ENCODE measurements at places on chromosomes 6 and 20. TPM values are rescaled to one million over a fixed set of nuclear protein-coding genes. Genes with fewer than 3 reads are reported as not detected.

DNA sequence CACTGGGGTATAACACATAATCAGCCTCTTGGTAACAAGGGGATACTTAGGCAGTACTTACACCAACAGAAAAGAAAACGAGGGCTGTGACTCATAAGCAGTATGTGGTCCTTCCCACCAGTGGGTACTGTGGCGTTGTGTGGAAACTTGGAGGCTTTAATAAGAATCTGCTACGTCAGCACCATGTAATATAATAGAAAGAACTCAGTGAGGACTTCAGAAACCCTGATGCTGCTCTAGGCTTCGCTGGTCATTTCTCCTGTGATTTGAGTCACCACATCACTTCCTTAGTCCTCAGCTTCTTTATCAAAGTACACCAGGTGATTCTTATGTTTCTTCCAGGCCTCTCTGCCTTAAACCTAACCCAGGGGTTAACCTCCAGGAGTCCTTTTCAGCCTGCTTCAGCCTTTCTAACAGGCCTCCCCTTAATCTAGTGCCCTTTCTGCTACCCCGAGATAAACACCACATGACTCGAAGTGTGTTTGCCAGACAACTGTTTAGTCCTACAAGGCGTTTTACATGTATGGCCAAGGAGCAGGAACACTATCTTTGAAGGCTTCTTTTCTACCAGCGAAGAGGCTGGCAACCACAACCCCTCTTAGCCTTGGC lies 68.5 kb downstream of the FYN start:
- no peak for DNase-seq

- no peak for DNase-seq
Measured at GRCh38 chr20:49887251-49888211, 27.8 kb downstream of the SPATA2 start.

The LY6G6D gene
- total RNA-seq, result not detected

DNA sequence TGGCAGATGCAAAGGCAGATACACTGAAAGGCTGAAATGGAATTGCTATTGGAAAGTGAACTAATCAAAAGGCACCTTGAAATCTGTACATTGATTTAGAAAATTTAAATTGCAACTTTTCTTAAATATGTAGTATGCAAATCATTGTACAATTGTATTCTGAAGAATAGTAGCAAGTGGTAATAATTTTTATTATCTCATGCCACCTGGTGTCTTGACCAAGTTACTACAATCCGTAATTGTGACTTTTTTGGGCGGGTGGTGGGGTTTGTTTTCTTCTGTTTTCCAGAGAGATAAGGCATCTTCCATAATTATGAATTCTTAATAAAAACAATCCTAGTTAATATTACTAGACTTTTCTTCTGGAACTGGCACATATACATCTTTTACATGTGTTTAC lies 12.5 kb upstream of the BCKDHB start:
- no peak for DNase-seq

DNA sequence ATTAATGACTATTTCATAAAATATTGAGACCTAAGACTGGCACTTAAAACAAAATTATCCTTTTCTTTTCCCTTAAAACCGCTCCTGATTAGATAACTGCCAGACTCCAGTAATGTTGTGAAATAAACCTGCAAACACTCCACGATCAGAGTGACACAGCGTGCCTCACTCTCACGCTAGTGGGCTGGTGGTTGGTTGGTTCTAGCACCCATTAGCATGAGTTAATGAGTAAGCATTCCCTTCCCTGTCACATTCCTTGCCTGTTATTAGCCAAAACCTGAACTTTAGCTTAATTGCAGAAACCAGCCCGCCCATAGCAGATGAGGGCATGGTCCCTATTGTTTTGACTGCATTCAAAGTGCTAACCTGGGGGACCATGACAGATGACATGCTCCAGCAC lies 193.4 kb downstream of the CD83 start:
- DNase-seq, result no peak
